NCI-H69 (cell line): ENCODE measurements at places on chromosomes 2 and 18.

DNA sequence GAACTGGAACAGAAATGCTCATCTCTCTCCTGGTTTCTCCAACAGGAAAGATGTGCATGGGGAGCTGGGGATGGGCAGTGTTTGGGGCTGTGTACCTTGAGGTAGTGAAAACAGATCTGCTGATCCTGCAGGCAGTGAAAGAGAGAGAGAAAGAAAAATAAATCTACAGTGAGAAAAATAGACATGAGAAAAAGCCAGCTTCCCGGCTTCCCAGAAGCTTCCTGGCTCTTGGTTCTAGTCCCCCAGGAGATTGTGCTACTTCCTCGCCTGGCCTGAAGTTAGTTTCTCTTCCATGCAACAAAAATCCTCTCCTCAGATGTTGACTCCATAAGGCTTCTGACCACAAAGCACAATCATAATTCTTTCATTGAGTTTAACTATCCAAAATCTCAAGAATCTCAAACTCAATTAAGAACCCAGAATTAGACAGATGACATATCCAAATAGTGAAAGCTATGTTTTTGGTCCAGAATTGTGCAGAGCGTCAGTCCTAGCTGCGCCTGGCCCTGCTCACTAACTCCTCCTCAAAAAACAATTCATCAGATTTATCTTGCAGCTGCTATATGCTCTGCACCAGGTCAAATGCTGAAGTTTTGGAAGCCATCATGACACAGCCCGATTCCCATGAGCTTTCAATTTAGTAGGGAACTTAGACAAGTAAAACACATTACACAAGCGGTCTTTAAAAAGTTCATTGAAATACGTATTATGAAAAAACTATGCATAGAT lies 20.1 kb upstream of the NAB1 start:
- no peak for DNase-seq

- DNase-seq: no peak
Observed at GRCh38 chr2:127697482-127698180, 3.7 kb upstream of the SFT2D3 start.

- peak; percentile 78 for DNase-seq
Observed at GRCh38 chr2:105398336-105399206, at the start of gene FHL2. TSS of gene FHL2 (minus strand) at chr2:105399051. CDS start at chr2:105386516, 12,535 bp downstream.

DNA sequence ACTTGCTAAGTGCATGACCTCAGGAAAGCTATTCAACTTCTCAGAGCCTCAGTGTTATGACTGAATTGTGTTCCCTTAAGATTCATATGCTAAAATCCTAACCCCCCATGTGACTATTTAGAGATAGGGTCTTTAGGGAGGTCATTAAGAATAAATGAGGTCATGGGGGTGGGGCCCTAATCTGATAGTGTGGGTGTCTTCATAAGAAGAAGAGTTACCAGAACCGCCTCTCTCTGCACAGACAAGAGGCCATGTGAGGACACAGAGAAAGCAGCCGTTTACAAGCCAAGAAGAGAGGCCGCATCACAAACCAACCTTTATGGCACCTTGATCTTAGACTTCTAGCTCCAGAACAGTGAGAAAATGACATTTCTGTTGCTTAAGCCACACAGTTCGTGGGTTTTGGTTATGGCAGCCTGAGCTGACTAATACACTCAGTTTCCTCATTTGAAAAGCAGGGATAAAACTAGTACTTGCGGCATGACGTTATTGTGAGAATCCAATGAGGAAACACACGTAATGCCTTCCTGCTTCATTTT lies 9.9 kb downstream of the SH2D6 start:
- no peak for DNase-seq

DNA sequence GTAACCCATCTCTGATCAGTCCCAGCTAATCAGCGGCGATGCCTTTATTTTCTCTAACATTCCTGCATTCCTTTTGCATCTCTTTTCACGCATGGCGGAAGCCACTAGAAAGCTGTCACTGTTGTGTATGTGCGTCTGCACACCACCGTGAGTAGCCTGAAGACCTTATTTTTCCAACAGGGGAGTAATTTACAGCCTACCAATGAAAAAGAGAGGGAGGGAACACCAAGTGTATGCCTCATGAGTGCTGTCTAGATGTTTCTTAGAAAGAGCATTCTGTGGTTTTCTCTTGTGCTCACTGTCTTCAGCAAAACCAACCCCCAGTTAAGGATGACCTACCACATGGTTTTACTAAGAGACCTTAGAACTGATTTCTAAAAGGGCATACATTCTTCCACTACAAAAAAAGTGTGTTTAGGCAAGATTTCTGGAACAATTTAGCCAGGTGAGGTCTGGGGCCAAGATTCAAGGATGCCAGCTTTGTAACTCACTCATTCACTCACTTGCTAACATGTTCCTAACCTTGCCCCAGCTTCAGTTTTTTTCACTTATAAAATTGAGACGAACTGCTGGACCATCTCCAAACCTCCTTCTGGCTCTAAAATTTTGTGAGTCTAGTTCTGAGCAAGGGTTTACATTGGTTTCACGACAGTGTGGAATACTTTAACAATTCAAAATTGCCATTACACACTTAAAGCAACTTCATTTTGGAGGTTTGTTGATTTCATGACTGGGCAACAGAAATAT lies 51.4 kb downstream of the BCL2 start:
- DNase-seq: no peak

GRCh38 chr2:24863641-24864040 lies 56.4 kb downstream of the ADCY3 start:
- no peak for DNase-seq

GRCh38 chr2:96111823-96112500 lies 4.4 kb downstream of the ADRA2B start:
- peak; percentile 8 for DNase-seq

GRCh38 chr18:11274144-11274794 lies 124.9 kb upstream of the PIEZO2 start:
- no peak for DNase-seq

DNA sequence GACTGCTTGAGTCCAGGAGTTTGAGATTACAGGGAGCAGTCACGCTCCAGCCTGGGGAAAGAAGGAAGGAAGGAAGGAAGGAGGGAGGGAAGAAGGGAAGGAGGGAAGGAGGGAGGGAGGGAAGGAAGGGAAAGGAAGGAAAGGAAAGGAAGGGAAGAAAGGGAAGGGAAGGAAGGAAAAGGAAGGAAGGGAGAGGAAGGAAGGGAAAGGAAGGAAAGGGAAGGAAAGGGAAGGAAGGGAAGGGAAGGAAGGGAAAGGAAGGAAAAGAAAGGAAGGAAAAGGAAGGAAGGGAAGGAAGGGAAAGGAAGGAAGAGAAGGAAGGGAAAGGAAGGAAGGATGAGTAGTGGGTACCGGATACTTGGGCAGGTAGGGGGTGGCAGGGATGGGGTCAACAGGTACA lies 32.3 kb downstream of the GPR155 start:
- no peak for DNase-seq

- peak; percentile 75 for DNase-seq
Observed at GRCh38 chr2:241507430-241508239, 749 bp downstream of the STK25 start.

DNA sequence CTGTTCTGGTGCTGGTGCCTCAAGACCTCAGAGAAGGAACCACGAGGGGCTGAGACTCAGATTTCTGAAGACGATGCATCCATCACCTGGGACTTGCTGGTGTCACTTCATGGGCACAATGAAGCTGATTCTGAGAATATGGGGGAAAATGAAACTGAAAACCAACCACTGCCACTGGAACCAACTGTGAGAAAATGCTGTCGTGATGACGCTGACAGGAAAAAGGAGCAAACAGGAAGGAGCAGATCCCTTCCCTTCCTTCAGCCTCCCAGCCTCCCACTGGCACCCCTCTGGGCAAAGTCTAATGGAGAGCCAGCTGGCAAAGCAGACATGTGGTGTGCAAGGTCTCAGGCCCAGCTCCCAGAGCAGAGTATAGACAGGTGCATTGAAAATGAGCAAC lies 109.7 kb downstream of the FOXI3 start:
- peak; percentile 50 for DNase-seq

DNA sequence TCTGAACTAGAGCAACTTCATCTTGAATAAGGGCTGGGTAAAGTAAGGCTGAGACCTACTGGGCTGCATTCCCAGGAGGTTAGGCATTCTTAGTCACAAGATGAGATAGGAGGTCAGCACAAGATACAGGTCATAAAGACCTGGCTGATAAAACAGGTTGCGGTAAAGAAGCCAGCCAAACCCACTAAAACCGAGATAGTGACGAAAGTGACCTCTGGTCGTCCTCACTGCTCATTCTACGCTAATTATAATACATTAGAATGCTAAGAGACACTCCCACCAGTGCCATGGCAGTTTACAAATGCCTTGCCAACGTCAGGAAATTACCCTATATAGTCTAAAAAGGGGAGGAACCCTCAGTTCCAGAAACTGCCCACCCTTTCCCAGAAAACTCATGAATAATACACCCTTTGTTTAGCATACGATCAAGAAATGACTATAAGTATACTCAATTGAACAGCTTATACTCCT lies 109.1 kb downstream of the FIGN start:
- peak; percentile 70 for DNase-seq

DNA sequence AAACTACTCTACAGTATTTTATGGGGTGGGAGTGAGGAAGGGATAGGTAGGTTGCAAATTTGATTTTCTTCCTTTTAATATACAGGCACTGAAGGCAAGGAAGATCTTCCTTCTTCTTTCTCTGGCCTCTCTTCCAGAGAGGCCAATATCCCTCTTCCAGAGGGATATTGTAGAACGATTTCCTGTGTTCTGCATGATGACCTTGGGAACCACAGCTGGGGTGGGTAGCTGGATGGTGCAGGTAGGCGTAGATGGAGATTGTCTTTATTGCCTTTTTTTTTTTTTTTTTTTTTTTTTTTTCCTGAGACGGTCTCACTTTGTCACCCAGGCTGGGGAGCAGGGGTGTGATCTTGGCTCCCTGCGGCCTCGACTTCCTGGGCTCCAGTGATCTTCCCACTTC lies 49.4 kb downstream of the GATA6 start:
- no peak for DNase-seq

DNA sequence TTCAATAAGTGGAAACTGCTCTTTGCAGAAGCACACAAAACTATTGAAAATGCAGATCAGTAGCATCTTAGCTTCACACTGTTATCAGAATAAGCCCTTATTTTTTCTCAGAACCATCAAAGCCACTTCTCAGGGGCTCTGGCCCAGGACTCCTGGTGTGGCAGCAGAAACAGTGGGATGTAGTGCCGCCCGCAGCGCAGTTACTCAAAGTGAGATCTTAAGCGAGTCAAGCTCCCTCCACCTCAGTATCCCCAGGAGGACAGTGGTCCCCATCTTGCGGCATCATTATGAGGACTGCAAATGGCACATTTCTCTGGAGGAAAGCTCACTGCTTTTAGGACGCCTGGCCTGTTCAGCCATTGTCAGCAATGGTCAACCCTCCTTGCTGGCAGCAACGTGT lies 60.0 kb downstream of the MBP start:
- no peak for DNase-seq

DNA sequence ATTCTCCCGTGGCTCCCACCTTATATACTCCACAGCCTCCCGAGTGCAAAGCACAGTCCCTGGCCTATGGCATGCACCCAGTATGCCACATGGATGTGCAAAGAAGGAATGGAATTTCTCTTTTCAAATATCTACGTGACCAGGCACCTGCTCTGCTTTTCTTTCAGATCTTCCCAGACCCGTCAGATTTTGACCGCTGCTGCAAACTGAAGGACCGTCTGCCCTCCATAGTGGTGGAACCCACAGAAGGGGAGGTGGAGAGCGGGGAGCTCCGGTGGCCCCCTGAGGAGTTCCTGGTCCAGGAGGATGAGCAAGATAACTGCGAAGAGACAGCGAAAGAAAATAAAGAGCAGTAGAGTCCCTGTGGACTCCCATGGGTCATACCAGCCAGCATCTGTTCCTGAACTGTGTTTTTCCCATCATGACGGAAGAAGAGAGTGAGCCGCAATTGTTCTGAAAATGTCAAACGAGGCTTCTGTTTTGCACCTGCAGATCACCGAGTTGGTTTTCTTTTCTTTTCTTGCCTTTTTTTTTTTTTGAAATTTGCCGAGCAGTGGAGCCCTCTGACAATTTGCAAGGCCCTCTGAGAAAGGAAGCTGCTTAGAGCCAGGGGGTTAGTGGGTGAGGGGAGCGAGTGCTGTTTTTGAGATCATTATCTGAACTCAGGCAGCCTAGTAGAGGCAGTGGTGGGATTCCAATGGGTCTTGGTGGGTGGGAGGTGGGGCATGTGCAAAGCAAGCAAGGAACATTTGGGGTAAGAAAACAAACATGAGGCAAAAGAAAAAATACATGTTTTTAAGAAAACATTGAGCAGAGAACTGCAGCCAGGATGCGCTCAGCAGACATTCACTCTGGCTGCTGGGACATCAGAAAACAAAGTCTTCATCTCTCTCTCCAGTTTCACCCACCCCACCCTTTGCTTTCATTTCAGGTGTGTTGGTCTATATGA lies 26.2 kb downstream of the LBH start:
- no peak for DNase-seq

- DNase-seq: no peak
Observed at GRCh38 chr2:233270366-233270765, 18.9 kb downstream of the ATG16L1 start.

DNA sequence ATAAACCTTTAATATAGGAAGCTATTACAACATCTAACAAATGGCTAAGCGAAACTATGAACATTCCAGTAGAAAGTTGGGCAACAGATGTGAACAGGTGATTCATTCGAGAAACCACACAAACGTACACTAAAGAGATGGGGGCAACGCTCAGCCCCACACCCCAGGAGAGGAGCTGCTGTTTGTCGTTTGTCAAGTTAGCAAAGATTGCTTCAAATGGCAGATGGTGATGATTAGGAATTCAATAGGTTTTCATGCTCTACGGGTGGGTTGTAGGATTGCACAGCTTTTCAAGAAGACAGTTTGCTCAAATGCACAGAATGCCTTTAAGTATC lies 154.7 kb upstream of the HDAC4 start:
- DNase-seq: no peak

GRCh38 chr2:236830926-236831325 lies 254.8 kb upstream of the COPS8 start:
- DNase-seq: no peak

- no peak for DNase-seq
Observed at GRCh38 chr18:37913051-37913450, 347.5 kb upstream of the CELF4 start.

GRCh38 chr18:44495151-44495550 lies 185.5 kb upstream of the SETBP1 start:
- no peak for DNase-seq

DNA sequence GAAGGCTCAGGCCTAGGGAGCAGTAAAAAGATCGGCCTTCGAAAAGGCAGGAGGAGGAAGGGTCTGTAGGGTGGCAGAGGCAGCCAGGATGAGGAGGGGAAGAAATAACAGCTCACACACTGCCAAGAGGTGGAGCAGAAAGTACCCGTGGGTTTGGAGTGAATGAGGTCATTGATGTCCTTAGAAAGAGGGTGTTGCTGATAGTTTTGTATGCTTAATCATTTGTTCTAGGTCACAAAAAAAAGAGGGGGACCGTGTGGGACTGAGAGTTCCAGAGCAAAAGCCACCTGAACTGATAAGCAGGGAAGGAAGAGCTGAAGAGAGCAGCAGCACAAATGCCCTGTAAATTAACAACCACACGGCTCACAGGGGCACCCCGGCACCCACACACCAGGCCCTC lies 140.4 kb downstream of the FAM161A start:
- no peak for DNase-seq

DNA sequence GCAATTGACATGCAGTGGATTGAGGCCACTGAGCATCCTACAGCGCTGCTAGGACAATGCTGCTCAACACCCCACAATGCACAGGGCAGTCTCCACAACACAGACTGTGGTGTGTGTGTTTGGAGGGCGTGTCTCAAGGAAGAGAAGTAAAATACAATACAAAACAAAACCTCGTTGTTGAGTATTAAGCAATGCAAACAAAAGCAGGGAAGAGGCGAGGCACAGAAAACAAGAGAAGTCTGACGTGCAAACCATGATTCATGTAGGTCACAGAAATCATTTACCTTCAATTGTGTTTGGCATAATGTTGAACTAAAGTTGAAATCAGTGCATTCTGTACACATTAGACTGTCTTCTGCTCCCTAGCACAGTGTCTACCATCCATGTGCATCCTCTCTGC lies 260.9 kb downstream of the PHLPP1 start:
- peak; percentile 56 for DNase-seq
